GM23338 (cell line): ENCODE measurements at places on chromosomes 3 and 15.
A peak's percentile ranks its signal among the peaks of the same experiment; 100 is the strongest.

DNA sequence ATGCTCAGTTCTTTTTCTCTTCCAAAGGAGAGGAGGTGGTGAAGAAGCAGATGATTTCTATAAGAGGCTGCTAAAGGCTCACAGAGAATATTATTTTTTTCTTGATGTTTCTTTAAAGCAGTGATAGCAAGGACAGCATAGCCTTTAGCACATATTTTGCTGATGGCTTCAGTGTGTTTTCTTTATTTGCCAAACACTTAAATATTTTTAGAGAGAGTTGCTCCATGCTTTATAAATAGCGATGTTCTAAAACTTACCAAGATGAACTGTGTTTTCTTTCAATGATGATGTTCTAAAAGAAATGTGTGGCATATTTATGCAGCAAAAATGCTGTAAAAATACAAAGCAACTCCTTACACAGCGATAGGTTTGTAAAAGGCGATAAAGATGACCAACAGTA, 11.8 kb upstream of the KCNAB1 start:
- no peak for DNase-seq

GRCh38 chr3:197149-197827, 725 bp downstream of the CHL1 start:
- DNase-seq, result peak; percentile 64

DNA sequence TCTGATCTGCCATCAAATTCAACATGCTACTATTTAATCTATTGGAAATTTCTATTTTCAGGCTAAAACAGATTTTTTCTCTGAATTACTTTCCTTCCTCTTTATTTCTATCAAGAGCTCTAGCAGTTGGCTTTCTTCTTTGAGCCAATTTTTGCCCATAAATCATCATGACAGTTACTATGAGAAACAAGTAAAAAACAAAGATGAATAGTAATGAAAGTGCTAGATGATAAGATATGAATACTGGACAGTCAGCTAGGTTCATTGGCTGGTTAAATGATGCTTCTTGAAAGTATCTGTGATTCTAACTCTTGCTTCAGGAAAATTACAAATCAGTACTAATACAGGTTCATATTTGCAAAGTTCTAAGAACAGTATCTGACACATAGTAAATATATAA, 38.6 kb upstream of the NANOGP8 start:
- DNase-seq, result no peak

DNA sequence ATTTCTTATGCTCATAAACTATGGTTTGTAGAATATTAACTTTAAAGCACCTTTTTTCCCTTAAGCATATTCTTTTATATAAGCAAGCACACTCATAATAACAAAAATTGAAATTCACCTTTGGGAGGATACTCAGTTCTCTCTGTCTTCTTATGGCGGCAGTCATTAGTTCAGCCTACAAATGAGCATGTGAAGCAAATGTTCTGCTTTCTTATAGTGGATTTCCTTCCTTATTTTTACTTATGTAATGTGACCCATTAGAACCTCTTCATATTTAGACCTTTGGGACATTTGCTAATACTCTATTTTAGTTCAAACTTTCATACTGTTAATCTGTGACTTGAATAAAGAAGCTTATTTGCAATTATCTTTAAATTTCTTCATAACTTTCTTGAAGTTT, at the start of gene P2RY13:
Gene P2RY13, minus strand, starts transcription at position 187 of the 400 bp plus-strand sequence. Its CDS starts 21 bp downstream, at position 166.
- no peak for DNase-seq

DNA sequence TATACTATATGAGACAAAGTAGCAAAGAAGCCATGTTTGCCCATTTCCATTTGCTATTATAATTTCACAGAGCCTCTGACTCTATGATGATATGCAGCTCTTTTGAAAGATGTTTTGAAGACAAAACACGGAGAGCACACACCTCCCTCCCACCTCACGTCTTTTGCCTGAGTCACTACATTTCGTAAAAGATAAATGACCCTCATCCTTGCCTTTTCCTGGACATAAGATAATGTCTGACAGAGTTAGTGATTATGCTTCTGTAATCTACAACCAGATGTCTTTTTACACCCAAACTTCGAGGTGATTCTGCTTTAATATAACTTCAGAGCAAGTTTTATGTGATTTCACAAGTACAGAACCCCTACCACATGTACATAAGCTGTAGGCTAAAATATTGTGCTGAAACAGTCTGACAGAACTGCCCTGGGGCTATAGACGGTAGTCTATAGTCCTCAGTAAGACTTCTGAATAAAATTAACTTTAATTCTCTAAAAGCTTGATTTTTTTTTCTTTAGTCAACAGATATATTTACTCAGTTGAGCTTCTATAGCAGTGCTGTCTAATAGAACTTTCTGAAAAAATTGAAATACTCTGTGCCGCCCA, 99.9 kb downstream of the CD200R1L start:
- DNase-seq, result no peak

DNA sequence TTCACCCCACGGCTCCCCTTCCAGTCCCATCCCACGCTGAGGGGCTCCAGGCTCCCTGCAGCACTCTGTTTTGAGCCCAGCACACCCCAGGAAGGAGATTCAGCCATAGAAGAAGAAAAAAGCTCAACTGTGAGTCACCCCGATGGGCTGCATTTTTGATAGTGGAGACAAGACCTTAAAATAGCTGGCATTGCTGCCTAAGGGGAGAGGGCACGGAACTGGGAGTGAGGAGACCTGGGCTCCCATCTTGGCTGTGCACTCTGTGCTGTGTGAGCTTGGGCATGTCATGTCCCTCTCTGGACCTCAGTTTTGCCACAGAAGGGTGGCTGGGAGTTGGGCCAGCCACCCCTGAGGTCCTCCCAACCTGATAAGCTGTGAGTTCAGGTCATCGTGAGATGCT, 57.2 kb upstream of the SMAD6 start:
- no peak for DNase-seq

- no peak for DNase-seq
These were observed 20.2 kb upstream of the SLC41A3 start for GRCh38 chr3:126104028-126104635.

GRCh38 chr3:41673650-41674049, 288.3 kb downstream of the ULK4 start:
- DNase-seq, result no peak
